ENCODE measurements at places on chromosomes 5 and 9. TPM values are rescaled to one million over a fixed set of nuclear protein-coding genes. Genes with fewer than 3 reads are reported as not detected.
A peak's percentile ranks its signal among the peaks of the same experiment; 100 is the strongest.

The SLC6A19 gene
- 0.16 TPM for total RNA-seq

The DMRT3 gene
- not detected for total RNA-seq

The C9 gene
- not detected for total RNA-seq

The ISL1 gene
- total RNA-seq = 6.4 TPM

The CETN3 gene
- total RNA-seq = 50.7 TPM

The GARIN3 gene
- not detected for total RNA-seq

The SYK gene
- 1.4 TPM for total RNA-seq

The GRM6 gene
- not detected for total RNA-seq

The SARDH gene
- total RNA-seq = 11.5 TPM

The PCDHGC4 gene
- 2.6 TPM for total RNA-seq

The PPWD1 gene
- total RNA-seq = 48.6 TPM

DNA sequence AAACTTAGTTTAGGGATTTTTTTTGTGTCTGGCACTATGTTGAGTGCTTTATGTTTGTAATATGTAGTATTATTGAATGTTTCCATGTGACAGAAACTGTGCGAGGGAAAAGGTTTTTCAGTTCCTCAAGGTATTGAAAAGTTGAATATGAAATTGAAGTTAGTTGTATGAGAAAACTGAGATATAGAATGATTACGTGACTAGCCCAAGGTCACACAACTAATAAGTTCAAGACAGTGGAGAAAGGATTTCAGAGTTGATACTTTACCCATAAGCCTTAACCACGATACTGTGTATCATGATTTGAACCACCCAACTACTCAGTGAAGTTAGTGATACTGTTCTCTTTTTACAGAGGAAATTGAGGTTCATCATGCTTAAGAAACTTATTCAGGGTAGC, 5.7 kb downstream of the NIPBL start:
- peaks cover 4% of the 10 kb centered on the region for H3K4me1 ChIP-seq
- no peak overlapping the region for H3K4me3 ChIP-seq
- H3K27ac ChIP-seq = no peak overlapping the region
- DNase-seq = no peak

DNA sequence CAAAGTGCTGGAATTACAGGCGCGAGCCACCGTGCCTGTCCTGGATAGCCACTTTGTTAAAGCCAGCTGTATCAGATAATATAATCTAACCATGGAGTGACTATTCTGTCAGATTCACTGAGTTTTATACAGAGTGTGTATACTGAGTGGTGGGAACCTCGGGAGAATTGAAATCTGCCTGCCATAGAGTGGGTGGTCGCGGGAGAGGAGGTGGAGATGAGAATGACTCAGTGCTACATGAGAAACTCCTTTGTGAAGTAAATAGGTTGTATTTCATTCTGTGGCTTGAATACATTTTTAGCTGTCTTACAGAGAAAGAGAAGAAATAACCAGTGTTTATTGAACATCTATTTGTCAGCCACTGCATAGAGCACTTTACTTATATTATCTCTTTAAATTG, 26.4 kb downstream of the ATP6V0E1 start:
- H3K27ac ChIP-seq = no peak overlapping the region
- H3K27me3 ChIP-seq = no peaks in the 10 kb centered on the region
- no peak for DNase-seq
- no peak overlapping the region for H3K4me3 ChIP-seq
- peaks cover 23% of the 10 kb centered on the region for H3K36me3 ChIP-seq

DNA sequence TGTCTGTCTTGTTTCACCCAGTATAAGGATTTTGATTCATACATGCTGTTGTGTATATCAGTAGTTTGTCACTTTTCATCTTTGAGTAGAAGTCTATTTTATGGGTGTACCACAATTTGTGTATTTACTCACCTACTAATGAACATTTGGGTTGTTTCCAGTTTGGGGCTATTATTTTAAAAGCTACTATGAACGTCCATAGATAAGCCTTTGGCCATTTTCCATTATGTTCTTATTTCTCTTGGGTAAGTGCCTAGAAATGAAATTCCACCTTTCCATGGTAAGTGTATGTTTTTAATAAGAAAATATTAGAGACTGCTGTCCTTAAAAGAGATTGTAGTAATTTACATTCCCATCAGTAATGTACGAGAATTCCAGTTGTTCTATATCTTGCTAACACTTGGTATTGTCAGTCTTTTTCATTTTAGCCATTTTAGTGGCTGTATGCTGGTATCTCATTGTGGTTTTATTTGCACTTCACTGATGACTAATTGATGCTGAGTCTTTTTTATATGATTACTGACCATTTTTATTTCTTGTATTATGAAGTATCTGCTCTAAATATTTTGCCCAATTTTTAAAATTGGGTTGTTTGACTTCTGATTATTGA, 17.9 kb upstream of the PDE8B start:
- no peak overlapping the region for H3K27ac ChIP-seq
- DNase-seq = no peak
- peaks cover 4% of the 10 kb centered on the region for H3K27me3 ChIP-seq
- no peaks in the 10 kb centered on the region for H3K4me1 ChIP-seq
- H3K36me3 ChIP-seq = no peaks in the 10 kb centered on the region
- no peak overlapping the region for H3K4me3 ChIP-seq

DNA sequence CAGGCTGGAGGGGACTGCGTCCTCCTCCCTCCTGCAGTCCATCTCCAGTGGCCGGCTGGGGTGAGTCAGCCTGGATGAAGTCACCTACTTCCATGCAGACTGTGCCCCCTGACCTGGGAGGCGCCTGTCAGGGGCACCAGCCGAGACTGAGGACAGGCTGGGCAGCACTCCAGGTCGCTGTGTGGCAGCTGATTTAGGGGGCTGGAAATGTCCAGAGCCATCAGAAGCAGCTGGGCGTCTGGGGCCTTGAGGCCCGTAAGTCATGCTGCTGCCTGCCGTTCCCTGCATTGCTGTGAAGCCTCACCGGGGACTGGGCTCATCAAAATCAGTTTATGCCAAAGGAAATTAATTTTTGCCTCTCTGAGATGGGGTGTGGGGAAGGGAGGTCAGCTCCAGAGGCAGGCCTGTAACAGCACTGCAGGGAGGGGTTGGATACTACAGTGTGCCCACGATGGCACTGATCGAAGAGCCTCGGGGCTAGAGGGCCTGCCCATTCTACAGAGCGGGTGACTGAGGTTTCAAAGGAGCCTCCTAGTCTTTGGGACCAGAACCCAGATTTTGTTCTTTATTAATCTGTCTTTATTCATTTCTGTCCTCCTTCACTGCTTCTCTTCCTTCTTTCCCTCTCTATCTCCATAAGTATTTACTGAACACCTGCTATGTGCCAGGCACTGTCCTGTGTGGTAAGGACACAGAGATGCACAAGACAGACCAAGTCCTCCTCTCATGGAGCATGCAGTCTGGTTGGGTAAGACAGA, 70.4 kb upstream of the PSD2 start:
- H3K36me3 ChIP-seq = no peaks in the 10 kb centered on the region
- H3K4me3 ChIP-seq = no peak overlapping the region
- DNase-seq = no peak
- no peaks in the 10 kb centered on the region for H3K4me1 ChIP-seq

- no peak overlapping the region for H3K4me3 ChIP-seq
- DNase-seq = peak; percentile 77
- H3K36me3 ChIP-seq = no peaks in the 10 kb centered on the region
- H3K27me3 ChIP-seq = peaks cover 53% of the 10 kb centered on the region
- H3K4me1 ChIP-seq = no peaks in the 10 kb centered on the region
These were observed 286.8 kb upstream of the PANK3 start for GRCh38 chr5:168865968-168866367.

DNA sequence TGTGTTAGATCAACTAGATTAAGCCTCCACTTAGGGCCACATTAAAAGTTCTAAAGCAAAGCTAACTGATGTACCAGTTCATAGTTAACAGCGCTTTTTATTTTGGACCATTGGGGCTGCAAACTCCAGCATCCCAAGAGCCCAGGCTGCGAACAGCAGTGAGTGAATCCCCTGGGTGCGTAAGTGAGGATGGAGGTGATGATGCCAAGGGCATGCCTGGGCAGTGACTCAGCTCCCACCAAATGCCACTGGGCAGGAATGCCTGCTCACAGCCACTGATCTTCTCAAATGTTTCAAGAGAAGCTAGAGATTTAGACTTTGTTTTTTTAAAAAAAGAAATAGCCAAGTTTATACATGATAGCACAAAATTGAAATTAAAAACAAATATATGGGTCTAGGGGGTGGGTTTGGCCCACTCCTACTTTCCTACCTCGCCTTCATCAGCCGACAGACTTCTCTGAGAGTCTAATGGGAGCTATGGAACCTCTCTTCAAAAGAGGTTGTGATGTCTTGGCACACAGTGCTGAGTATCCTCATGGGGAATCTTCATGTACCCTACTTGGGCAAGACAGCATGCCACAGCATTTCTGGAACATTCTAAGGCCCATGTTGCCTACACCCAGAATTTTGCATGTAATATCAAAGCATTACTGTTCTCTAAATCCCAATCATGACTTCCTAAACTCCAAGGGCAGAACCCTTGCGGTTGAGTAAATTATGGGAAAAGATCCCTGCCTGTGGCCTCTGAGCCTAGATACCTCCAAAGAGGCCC, 398.1 kb downstream of the EBF1 start:
- H3K36me3 ChIP-seq = no peaks in the 10 kb centered on the region
- H3K27ac ChIP-seq = no peak overlapping the region
- DNase-seq = no peak
- no peaks in the 10 kb centered on the region for H3K27me3 ChIP-seq

DNA sequence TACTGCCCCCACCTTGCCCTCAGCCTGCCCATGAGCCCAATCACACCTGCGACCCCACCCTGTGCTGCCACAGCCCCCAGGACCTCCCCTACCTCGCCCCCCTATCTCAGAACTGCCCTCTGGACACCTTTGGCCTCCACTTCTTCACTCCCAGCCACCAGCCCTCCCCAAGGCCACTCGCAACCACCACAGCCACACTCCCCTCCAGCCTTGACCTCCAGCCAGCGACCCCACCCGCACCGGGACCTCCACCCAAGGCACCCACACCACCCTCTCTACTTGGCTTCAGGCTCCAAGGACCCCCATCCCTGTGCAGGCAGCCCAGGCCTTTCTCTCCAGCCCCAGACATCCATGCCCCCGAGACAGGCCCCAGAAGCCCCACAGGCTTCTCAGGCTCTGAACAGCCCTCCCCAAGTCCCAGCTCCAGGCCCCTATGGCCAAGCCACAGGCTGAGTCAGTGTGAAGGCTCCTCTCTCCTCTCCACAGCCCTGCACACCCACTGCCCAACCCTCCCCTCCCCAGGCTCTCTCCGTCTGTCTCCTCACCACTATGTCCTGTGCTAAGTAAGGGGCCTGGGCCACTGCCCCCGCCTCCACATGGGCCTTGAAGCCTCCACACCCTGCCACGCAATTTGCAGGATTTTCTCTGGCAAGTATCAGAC, 2.0 kb downstream of the AK1 start:
- H3K4me3 ChIP-seq = no peak overlapping the region
- peaks cover 8% of the 10 kb centered on the region for H3K4me1 ChIP-seq
- no peaks in the 10 kb centered on the region for H3K36me3 ChIP-seq
- H3K27ac ChIP-seq = peak overlapping the region; percentile 47
- H3K27me3 ChIP-seq = no peaks in the 10 kb centered on the region

DNA sequence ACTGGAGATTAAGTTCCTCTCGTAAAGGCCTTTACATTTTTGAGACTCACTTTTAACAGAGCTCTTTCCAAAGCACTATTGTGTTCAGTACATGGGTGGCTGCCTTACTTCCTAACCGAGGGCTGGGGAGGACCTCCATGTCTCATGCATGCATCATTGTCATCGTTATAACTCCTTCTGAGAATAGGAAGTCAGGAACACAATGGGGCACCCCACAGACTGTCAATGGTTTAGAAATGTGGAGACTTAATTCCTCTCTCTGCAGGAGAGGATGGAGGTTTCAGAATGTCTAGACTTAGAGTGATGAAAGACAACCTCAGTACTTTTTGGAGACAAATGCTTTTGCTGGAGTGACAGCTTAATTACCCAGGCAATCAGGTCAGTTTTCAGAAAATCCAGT, 83.9 kb downstream of the PRLR start:
- DNase-seq = no peak
- H3K36me3 ChIP-seq = no peaks in the 10 kb centered on the region
- H3K4me1 ChIP-seq = peaks cover 4% of the 10 kb centered on the region
- H3K27me3 ChIP-seq = no peaks in the 10 kb centered on the region
- no peak overlapping the region for H3K4me3 ChIP-seq
- peak overlapping the region; percentile 95 for H3K27ac ChIP-seq

GRCh38 chr5:73862796-73863195, 236.8 kb downstream of the ARHGEF28 start:
- no peak overlapping the region for H3K4me3 ChIP-seq
- H3K4me1 ChIP-seq = no peaks in the 10 kb centered on the region
- no peak overlapping the region for H3K27ac ChIP-seq
- H3K27me3 ChIP-seq = no peaks in the 10 kb centered on the region

DNA sequence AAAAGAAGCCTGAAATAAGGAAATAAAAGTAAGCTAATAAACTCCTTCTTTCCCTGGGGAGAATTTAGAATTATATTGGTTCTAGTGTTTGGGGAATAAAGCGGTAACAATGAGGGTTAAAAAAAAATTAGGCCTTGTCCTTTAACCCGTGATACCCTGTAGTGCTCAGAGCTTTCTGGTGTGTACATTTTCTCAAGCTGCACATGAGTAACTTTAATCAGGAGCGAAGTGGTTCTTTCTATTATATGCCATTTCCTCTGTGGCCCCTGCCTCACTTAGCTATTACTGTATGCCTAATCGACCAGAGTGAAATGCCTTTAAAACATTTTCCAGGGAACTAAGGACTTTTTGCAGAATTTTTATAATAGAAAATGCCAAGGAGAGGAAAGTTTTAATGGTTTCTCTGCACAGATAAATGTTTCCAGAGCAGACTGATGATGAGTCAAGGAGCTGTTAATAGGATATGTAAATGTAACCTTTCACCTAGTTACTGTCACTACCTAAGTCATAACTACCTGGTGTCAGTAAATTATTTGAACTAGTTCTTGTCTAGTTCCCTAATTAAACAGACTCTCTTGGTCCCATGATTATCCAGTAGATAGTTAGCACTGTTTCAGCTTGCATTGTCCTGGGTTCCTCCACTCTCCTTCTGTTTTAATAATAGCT, 7.6 kb downstream of the PAM start:
- no peaks in the 10 kb centered on the region for H3K36me3 ChIP-seq
- H3K4me1 ChIP-seq = no peaks in the 10 kb centered on the region
- H3K27ac ChIP-seq = no peak overlapping the region
- no peak overlapping the region for H3K4me3 ChIP-seq

DNA sequence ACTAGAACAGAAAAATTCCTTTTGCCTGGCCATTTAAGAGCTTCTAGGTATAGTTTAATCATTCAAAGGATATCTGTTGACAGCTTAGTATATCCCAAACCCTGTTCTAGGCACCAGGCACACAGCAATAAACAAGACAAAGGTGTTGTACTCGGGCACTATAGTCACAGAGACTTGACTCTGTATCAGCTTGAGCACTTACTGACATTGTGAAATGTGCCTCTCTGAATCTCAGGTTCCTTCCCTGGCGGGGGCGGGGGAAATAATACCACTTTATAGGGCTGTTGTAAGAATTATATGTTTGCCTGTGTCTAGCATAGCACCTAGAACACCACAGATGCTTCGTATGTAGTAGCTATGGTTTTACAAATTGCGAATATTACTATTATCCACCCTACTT, 104.5 kb downstream of the NR6A1 start:
- peaks cover 5% of the 10 kb centered on the region for H3K36me3 ChIP-seq
- no peak overlapping the region for H3K27ac ChIP-seq
- DNase-seq = no peak
- no peaks in the 10 kb centered on the region for H3K27me3 ChIP-seq
- no peak overlapping the region for H3K4me3 ChIP-seq
- H3K4me1 ChIP-seq = no peaks in the 10 kb centered on the region

Data from endodermal cell (in vitro differentiated cells).